ENCODE measurements at places on chromosomes 2 and 18.

- no peak for DNase-seq
Measured at GRCh38 chr2:201631041-201631440, 12.3 kb downstream of the TMEM237 start.

- no peak for DNase-seq
Measured at GRCh38 chr2:63981702-63982103, 37.5 kb downstream of the VPS54 start.

DNA sequence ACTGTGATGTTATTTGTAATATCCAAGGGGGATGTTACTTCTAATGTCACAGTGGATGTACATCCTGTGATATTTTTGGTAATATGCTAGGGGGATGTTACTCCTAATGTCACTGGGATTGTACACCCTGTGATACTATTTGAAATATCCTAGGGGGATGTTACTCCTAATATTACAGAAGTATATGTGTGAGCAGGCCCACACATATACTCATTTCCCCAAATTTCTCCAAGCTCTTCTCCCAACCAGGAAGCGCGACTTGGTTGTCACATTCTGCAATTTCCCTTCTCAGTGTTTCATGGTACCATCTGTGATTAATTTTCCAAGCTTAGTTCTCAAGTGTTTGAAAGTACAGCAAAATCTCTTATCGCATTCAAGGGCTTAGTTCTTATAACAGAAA, 29.5 kb upstream of the CHN1 start:
- no peak for DNase-seq

GRCh38 chr2:42953216-42953615, 160.8 kb upstream of the HAAO start:
- no peak for DNase-seq

- DNase-seq: no peak
Measured at GRCh38 chr2:145323512-145323911, 803.6 kb upstream of the ZEB2 start.

- no peak for DNase-seq
Measured at GRCh38 chr2:62381656-62382055, 124.3 kb downstream of the TMEM17 start.

GRCh38 chr18:43271593-43272432, 5.5 kb downstream of the SYT4 start:
- no peak for DNase-seq

- DNase-seq: no peak
Measured at GRCh38 chr2:144511226-144511810, 8.6 kb downstream of the ZEB2 start.

GRCh38 chr2:27152102-27152795, 3.4 kb downstream of the TCF23 start:
- no peak for DNase-seq

- DNase-seq: no peak
Measured at GRCh38 chr18:53747210-53747609, 477.3 kb downstream of the MBD2 start.
